ENCODE measurements at places on chromosomes 3 and 15.

DNA sequence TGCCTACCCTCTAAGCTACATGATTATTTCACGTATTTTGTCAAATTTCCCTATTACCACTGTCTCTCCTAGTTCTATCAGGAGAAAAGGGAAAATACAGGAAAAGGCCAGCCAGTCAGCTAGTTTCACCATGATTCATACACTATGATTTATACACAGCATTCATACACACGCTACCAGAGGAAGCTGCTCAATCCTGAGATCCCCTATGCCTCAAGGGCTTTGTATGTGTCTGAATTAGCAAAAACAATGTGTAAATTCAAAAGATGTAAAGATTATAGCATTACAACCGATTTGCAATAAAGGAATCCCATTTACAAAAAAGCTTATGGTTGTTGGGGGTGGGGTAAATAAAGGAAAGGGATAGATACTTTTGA is 3.1 kb upstream of the ACKR4 start:
- DNase-seq, result peak; percentile 72

GRCh38 chr15:48862705-48863104 is 15.2 kb upstream of the EID1 start:
- DNase-seq, result no peak

- no peak for DNase-seq
These were observed 360.1 kb downstream of the LSAMP start for GRCh38 chr3:116084999-116085791.

DNA sequence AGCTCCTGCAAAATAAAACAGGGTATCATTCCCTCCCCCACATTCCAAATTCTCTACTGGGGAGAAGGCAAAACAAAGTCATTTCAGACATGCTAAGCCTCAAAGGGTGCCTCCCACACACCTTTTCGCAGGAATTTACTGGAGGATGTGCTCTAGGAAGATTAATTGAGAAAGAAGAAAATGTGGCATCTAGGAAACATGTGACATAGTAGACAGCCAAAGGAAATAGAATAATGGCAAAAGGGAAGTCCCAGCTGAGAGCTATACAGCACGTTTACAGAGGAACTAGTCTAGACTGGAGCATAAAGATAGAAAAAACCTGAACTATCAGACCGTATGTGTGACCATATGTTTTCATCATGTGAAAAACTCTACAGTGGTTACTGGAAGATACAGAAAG is 58.8 kb upstream of the MELTF start:
- DNase-seq, result no peak

DNA sequence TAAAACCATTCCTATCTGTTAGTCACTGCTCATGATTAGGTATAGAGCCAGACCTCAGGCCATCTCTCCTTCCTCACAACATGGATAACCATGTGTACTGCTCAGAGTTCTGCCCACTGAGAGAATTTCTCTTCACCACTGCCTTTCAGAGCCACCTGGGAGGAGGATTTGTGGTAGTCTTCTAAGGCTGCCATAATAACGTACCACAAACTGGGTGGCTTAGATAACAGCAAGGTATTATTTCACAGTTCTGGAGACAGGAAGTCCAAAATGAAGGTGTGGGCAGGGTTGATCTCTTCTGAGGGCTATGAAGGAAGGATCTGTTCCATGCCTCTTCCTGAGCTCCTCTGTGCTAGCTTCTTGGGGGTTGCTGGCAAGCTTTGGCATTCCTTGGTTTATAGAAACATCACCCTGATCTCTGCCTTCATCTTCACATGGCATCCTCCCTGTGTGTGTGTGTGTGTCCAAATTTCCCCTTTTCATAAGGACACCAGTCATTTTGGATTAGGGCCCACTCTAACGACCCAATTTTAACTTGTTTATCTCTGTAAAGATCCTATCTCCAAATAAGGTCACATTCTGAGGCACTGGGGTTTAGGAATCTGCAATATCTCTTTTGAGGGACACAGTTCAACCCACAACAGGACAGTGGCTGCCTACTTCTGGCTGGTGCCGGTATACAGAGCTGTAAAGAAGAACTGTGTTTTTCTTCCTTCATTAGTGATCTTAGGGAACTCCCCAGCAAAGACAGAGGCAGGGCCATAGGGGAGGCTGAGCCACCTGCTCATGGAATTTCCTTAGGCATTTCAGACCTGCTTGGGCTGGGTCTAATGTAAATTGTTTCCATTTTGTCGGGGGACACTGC is 42.1 kb upstream of the NOX5 start:
- DNase-seq, result no peak

DNA sequence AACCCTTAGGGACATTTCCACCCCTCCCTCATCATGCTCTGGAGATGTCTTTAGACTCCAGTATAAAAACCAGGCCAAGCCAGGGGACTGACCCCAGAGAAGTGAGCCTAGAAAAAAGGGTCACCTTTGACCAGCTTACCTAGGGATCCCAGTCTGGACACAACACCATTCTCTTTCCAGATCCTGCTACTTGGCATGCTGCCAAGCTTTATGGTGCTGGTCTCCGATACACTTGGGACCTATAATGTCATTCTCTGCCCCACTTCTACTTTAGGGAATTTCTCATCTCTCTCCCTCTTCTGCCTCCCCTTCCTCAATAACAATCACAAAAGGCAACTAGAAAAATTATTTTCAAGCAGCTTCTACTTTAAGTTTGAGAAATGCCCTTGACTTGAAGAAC is 124.4 kb downstream of the LRRN1 start:
- DNase-seq, result no peak

- DNase-seq, result no peak
These were observed 618.5 kb upstream of the BCHE start for GRCh38 chr3:166455744-166456143.

- DNase-seq, result no peak
These were observed 7.3 kb downstream of the ILDR1 start for GRCh38 chr3:122014741-122015140.

DNA sequence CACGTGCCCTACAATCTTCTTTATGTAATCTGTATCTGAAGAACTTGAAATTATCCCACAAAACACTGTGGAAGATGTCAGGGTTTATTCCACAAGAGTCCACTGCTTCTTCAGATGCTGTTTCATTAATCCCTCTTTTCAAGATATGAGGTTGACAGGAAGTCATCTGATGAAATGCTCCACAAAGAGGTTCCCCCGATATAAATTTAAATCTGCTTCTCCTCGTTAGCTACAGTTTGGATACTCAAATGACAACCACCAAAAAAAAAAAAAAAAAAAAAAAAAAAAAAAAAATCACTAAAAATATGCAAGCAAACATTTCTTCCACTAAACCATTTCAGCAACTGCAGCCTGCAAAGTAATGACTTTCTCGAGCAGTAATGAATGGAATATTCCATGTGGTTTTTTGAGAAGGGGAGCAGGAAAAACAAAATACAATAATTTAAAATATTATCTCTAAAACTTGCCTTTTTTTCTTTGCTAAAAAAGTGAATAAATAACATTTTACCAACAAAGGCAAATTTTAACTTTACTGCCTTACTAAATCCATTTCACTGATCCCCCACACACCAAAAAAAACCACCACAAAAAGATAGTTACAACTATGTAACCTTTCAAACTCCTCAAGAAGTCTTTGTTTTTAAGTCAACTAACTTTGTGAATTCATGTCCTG is 37.8 kb downstream of the DLG1 start:
- peak; percentile 7 for DNase-seq

GRCh38 chr3:194906970-194907629 is 221.4 kb downstream of the FAM43A start:
- DNase-seq, result no peak

DNA sequence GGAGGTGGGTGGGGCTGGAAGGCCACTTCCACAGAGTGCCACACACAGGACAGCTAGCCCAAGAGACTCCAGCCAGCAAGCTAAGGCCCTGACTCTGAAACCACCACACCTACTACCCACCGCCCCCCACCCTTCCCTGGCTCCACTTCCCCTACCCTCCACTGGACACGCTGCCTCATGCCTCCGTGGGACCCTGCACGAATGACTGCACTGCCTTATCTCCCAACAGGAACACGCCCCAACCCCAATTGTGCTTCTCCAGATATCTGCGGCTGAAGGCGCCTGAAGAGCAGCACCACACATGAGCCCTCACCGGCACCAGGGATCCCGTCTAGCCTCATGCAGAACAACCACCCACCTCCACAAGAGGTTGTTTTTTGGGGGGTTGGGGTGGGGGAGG is 2.7 kb downstream of the LINGO1 start:
- no peak for DNase-seq

- no peak for DNase-seq
These were observed 2.8 kb downstream of the DUSP7 start for GRCh38 chr3:52053307-52054304.

DNA sequence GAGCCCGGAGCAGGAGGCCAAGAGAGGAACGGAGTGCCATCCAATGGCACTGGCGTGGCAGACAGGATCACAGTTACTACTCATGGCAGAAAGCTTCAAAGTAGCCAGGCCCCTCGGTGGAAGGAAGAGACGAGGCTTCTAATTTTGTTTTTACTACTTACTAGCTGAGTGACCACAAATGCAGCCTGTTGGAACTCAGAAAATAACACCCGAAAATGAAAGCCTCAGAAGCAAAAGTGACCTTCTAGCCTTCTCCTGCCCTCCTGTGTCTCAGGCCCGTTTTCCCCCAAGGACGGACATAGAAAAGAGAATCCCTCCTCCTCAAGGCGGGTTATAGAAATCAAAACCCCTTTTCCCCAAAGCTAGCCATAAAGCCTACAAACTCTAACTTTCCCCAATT is 9.9 kb upstream of the STRA6 start:
- no peak for DNase-seq

- DNase-seq, result no peak
These were observed 23.8 kb downstream of the AP3S2 start for GRCh38 chr15:89870006-89870405.

- DNase-seq, result no peak
These were observed 13.8 kb downstream of the THBS1 start for GRCh38 chr15:39594446-39595337.

- no peak for DNase-seq
These were observed 49.0 kb upstream of the NDN start for GRCh38 chr15:23736033-23736673.

DNA sequence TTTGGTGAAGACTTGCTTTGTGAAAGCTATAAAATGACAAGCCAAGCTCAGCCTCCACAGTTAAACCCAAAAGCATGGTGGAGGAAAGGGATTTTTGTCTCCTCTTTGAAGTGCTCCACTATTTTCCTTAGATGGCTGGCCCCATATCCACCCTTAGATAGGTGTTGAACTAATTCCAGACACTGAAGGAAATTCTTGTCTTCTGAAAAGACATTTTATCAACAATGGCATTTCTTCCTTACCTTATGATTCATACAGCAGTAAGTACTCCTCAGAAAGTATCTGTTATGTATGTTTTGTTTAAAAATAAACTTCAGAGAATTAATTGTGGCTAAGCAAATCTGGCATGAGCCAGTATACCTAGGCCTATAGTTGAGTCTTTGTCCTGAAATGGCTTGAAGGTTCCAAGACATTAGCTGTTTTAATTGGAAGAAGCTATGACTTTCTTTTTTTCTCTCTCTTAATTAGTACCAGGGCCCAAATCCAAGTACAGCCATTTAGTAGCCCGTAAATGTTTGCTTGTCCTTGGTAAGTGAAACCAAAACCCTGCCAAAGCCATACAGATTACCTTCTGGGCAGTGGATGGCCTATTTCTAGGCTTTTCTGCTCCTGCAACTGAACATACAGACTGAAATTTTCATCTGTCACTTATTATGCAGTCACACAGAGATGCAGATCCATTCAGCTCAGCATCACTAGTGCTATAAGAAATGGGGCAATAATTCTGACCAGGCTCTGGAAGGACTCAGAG is 5.1 kb upstream of the BFSP2 start:
- no peak for DNase-seq

- DNase-seq, result no peak
These were observed 437.3 kb downstream of the TBL1XR1 start for GRCh38 chr3:176759815-176760506.

DNA sequence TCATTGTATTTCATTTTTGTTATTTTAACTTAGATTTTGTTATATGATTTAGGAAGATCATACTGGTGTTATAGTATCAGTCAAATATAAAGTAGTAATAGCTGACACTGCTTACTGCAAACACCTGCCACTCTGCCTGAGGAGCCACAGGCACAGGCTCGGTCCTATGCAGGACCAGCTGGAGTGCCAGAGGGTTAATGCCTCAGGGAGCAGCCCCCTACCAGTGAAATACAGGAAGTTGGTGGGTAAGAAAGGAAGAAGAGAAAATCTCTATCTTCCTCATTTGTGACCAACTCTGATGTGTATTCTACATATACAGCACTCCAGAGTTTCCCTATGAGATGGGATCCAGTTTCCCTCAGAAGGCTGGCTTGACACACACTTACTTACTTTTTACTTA is 593.3 kb downstream of the UNC13C start:
- DNase-seq, result no peak

DNA sequence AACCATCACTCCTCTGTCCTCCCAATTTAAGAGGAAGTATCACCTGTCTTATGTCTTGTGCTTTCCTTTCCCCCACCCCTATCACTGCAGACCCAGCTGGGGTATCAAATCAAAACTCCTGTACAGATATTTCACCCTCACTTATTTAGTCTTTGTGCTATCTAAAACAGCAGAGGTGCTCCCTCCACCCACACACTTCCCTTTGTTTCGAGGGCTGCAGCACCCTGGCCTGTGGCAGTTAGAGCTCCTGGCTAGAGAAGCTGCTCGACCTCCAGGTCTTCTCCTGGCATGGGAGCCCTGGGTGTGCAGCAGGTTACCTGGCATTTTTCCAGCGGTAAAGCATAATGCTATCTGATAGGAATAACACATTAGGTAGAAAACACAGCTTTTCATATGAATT is 181.4 kb upstream of the BCL6 start:
- DNase-seq, result no peak

- no peak for DNase-seq
These were observed 295.1 kb downstream of the SHOX2 start for GRCh38 chr3:157810924-157811718.

DNA sequence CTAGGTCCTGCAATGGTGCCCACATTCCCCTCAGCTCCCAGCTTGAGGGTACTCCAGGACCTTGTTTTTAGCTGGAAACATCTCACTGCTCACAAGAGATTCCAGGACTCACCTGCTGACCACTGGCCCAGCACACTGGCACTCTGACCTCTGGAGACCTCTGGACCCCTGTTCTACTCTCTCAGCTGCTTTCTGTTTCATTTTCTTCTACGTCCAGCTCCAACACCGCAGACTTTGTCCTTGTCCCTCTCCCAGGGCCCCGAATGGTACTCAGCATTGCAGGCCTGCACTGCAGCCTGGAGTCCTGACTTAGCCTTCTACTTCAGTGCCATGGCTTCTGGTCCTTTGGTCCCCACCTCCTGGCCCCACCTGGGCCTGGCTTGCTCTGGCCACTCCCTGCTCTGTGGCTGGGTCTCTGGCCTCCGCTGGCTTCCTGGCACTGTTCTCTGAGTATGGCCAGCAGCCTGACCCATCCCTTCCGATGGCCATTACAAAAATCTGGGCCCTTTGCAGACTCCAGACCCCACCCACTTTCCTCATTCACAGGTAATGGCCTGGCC is 27.9 kb downstream of the KY start:
- DNase-seq, result no peak

GRCh38 chr3:27903446-27903845 is 181.3 kb upstream of the EOMES start:
- no peak for DNase-seq

GRCh38 chr3:172355836-172356235 is 92.4 kb downstream of the GHSR start:
- DNase-seq, result peak; percentile 59
